Uterus (tissue), 4 donors: ENCODE measurements at places on chromosomes 4 and X. TPM values are rescaled to one million over a fixed set of nuclear protein-coding genes. Genes with fewer than 3 reads are reported as not detected.

TGIF2LX gene
- not detected for total RNA-seq

CACNA1F gene
- 0.98 TPM for total RNA-seq

GRCh38 chr4:6216588-6216987 lies 16.2 kb upstream of the JAKMIP1 start:
- no peak overlapping the region for H3K4me3 ChIP-seq
- DNase-seq: no peak
- H3K4me1 ChIP-seq: no peaks in the 10 kb centered on the region
- no peaks in the 10 kb centered on the region for H3K36me3 ChIP-seq

F8A2 gene
- total RNA-seq: not detected

DNA sequence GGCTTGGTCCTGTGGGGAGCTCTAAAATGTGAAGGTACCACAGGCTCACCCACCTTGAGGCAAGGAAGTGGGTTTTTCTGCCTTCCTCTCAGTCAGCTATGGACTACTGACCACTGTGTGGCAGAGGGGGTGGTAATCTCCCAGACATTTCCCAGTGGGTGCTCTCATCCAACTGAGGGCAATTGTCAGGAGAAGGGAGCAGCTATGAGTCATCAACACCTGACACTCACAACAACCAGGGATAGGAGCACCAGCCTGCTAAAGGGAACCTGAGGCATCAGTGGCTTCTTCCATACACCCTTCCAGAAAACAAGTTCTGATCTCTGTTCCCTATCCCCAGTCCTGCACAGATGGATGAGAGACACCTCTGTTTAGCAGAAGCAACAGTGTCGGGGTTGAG lies 468.8 kb downstream of the BCOR start:
- no peaks in the 10 kb centered on the region for H3K36me3 ChIP-seq

DNA sequence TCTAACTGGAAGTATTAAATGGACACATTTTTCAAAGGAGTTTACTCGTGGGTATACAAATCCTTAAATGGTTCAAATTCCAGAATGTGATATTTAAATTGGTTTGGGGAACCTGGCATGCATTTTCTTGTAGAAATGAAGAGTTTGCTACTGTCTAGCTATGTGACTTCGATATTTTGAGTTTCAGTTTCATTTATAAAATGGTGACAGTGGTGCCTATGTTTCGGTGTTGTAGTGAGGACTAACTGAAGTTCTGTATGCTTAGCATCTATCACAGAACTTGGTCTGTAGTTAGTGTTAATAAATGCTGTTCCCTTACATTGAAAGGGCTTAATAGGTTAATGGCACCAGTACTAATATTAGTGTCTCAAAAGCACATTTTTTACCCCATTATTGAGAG lies 29.4 kb downstream of the TRPC5 start:
- H3K4me1 ChIP-seq: no peaks in the 10 kb centered on the region
- no peak for DNase-seq
- no peaks in the 10 kb centered on the region for H3K36me3 ChIP-seq
- H3K27ac ChIP-seq: no peak overlapping the region

PAGE4 gene
- 77.2 TPM for total RNA-seq

RS1 gene
- not detected for total RNA-seq

FGG gene
- total RNA-seq: 0.61 TPM
